Kidney epithelial cell (primary cell): ENCODE measurements at places on chromosomes 5 and 9.

- peak; percentile 12 for DNase-seq
Observed at GRCh38 chr5:158754018-158754514, 345.6 kb downstream of the EBF1 start.

- no peak for DNase-seq
Observed at GRCh38 chr5:77258652-77259051, 48.2 kb downstream of the PDE8B start.

DNA sequence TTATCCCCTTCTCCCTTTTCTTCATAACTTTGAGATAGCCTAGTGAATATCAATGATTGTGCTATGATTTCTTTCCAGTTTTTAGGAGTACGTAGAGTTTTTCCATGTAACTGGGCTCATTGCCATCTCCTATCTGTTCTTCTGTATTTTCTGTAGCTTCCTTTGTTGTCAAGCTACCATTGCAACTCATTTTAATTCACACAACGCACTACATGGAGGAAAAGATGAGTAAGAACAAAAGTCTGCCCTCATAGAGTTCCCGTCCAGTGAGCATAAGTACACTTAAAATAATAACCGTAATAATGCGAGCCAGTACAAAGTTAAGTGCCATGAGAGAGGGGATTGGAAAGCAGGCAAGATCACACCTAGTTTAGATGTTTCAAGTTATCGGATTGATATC lies 177.7 kb downstream of the PAM start:
- no peak for DNase-seq

DNA sequence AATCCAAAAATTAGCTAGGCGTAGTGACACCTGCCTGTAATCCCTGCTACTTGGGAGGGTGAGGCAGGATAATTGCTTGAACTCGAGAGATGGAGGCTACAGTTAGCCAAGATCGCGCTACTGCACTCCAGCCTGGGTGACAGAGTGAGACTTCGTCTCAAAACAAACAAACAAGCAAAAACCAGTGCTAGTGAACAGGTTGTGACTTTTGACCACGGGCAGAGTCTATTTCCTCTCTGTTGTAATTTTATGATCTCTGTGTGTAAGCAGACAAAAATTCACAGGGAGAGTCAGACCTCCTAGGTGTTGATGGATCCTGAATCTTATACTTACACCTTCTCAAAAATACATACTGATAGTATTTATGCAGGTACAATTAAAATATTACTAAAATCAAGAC lies 65.8 kb downstream of the SPEF2 start:
- no peak for DNase-seq

DNA sequence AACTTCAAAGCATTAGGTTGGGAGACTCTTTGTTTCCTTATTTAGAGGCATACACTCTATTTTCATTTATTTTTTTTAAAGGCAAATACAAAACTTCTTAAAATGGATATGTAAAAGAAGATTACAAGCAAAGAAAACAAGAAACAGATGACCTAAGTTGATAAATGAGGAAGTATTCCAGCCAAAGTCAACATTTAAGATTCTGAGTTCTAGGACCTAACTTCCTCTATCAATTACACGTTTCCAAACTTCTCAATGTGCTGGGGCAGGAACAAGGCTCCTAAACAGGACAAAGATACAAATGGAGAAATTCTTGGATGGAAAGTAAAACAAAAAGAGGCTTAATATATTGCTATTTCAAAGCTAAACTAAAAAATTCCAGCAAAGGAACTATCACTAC lies 89.5 kb downstream of the TLE1 start:
- DNase-seq = no peak

GRCh38 chr9:110626101-110626829 lies 42.3 kb upstream of the MUSK start:
- no peak for DNase-seq
